ENCODE measurements at places on chromosomes 2 and 18.

GRCh38 chr18:9417073-9417851 is 58.1 kb upstream of the RALBP1 start:
- DNase-seq: no peak

DNA sequence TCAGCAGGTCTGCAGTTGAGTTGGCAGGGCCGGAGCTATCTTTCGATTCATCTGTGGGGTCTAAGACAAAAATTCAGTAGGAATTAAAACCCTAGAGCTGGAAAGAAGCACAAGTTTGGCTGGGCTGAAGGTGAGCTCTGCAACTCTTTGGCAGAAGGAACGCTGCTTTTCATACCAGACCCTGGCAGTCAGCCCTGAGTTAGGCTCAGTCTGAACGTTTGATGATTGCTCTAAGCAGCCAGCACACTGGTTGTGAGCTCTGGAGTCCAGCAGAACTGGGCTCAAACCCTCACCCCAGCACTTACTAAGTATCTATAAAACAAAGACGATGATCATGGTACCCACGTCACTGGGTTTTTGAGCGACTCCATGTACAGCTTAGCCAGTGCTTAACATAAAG is 192.5 kb downstream of the TNS1 start:
- DNase-seq: no peak

- no peak for DNase-seq
Observed at GRCh38 chr2:126107883-126108282, 548.1 kb upstream of the GYPC start.

- peak; percentile 84 for DNase-seq
Observed at GRCh38 chr2:30410217-30410616, 36.8 kb upstream of the LCLAT1 start.

- no peak for DNase-seq
Observed at GRCh38 chr2:73426176-73426575, 40.5 kb downstream of the ALMS1 start.

- DNase-seq: no peak
Observed at GRCh38 chr18:23849141-23849540, 159.9 kb downstream of the LAMA3 start.

GRCh38 chr18:1261054-1261453 is 356.4 kb downstream of the ADCYAP1 start:
- DNase-seq: no peak

DNA sequence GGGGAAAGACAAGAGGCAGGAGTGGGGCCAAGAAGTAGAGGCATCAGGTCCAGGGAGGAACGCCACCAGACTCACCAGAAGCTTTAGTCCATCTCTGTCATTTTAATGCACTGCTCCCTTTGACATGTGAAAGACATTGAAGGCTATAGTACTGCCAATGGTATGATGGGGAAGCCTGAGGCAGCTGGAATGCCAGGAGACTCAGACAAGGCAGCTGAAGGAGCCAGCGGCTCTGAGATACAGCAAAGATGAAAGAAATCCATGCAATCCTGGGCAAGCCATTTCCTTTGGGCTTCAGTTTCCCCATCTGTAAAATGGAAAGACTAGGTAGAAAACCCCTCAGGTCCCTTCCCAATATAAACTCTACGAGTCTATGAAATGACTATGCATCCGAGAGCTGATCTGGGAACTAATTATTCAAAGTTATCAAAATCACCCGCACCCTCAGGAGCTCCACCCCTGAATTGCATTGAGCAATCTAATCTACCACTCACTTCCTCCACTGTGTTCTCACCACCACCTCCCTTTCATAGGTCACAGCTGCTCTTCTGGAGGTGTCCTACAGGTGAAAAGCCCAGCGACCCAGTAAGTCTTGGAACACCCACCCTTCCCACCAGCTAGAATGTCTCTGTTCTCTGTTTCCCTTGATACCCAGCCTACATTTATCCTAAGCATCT is 3.1 kb downstream of the CXCR2 start:
- no peak for DNase-seq
